Astrocyte (in vitro differentiated cells and primary cell): ENCODE measurements at places on chromosomes 6 and 20.

DNA sequence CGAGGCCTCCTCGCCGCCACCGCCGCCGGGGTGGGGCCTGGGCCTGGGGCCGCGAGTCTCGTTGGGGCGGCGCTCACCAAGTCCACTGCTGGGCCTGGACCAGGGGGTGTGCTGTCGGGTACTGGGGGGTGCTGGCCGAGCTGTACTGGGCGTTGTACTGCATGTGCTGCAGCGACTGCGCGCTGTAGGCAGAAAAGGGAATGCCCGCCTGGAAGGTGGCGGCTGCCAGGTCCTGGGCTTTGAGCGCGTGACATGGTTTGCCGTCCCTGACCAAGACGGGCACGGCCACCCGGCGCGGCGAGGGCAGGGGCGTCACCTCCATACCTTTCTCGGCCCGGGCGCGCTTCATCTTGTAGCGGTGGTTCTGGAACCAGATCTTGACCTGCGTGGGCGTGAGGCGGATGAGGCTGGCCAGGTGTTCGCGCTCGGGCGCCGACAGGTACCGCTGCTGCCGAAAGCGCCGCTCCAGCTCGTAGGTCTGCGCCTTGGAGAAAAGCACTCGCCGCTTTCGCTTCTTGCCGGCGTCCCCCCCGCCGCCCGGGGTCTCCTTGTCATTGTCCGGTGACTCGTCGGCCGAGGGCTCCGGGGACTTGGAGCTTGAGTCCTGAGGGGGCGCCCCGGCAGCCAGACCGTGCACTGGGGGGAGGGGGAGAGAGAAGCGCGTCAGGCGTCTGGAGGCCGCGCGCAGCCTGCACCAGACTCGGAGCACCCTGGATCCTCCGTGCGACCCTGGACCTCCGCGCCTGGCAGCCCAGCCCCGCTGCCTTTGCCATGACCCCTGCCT, 1.8 kb downstream of the NKX2-2 start:
- no peak overlapping the region for H3K27ac ChIP-seq
- peak overlapping the region; percentile 10 for H3K4me3 ChIP-seq
- DNase-seq, result no peak
- H3K27me3 ChIP-seq, result peaks cover 85% of the 10 kb centered on the region
- peaks cover 6% of the 10 kb centered on the region for H3K4me1 ChIP-seq

GRCh38 chr6:128672023-128672422, 151.6 kb upstream of the PTPRK start:
- no peaks in the 10 kb centered on the region for H3K36me3 ChIP-seq
- H3K27me3 ChIP-seq, result no peaks in the 10 kb centered on the region
- no peak for DNase-seq
- no peaks in the 10 kb centered on the region for H3K4me1 ChIP-seq
- no peak overlapping the region for H3K27ac ChIP-seq
- no peak overlapping the region for H3K4me3 ChIP-seq

GRCh38 chr6:14128012-14128411, 10.4 kb downstream of the CD83 start:
- DNase-seq, result no peak
- H3K4me3 ChIP-seq, result no peak overlapping the region
- H3K4me1 ChIP-seq, result no peaks in the 10 kb centered on the region
- no peak overlapping the region for H3K27ac ChIP-seq
- no peaks in the 10 kb centered on the region for H3K36me3 ChIP-seq
- no peaks in the 10 kb centered on the region for H3K27me3 ChIP-seq

DNA sequence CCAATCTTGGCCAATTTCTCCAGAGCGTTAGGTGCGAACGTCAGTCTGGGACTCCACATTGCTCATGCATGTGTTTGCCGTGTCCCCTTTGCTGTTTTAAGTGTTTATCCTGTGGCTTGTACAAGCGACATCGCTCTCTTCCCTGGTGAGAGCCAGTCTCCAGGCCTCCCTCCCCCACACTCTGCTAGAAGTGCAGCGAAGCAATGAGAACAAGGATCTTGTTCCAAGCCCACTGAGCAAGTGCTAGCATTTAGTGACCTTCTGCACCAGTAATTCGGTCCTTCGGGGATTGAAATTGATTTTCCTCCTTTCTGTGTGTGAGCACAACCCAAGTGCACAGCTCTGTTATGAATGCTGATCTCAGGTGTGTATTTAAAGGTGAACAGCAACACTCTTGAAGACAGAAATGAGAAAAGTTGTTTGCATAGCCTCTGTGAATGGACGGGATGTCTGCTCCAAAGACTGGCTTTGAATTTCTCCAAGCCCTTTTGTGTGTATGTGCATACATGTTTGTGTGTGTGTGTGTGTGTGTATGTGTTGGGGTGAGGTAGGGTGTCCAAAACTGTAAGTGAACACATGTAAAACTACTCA, 29.0 kb downstream of the CD83 start:
- H3K27me3 ChIP-seq, result peaks cover 13% of the 10 kb centered on the region
- no peak for DNase-seq
- H3K27ac ChIP-seq, result no peak overlapping the region
- no peak overlapping the region for H3K4me3 ChIP-seq
- no peaks in the 10 kb centered on the region for H3K36me3 ChIP-seq
